ENCODE measurements at places on chromosomes 6 and 20.

- no peak for DNase-seq
Observed at GRCh38 chr6:26286168-26286877, 78.7 kb upstream of the BTN3A2 start.

- DNase-seq: no peak
Observed at GRCh38 chr6:30893001-30893591, 8.8 kb downstream of the DDR1 start.

DNA sequence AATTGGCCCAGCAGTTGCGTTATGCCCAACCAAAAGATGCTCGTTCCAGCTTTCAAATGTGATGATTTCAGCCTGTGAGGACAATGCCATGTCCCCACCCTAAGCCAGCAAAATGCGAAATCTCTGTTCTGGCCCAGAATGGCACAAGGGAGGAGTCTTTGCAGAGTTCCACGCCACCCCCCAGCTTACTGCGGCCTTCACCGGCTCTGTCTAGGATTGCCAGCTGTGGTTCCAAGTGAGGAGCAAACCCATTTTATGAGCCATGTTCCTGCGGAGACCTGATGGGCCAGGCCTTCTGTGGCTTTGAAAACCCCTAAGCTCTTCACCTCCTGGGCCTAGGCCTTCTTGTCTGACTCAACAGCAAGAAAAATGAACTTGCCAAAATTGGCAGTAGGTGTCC is 146.8 kb upstream of the SNX9 start:
- no peak for DNase-seq

GRCh38 chr6:107419733-107420132 is 39.6 kb downstream of the PDSS2 start:
- DNase-seq: no peak

GRCh38 chr20:57200882-57201695 is 65.4 kb downstream of the BMP7 start:
- DNase-seq: no peak

GRCh38 chr20:2178318-2179232 is 76.9 kb downstream of the STK35 start:
- DNase-seq: no peak

DNA sequence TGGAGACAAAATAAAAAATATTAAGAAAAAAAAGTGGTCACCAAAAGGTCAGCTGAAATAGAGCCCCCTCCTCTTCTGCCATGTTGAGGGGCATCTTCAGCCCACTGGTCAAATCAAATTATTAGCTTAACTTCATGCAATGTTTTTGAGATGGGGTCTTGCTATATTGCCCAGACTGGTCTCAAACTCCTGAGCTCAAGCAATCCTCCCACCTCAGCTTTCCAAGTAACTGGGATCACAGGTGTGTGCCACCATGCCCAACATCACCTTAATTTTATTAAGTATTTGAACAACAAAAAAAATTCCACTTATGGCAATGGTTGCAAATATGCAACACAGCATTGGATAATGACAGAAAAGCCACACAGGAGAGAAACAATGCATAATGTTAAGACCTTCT is 99.3 kb upstream of the BEND3 start:
- DNase-seq: no peak

- DNase-seq: no peak
Observed at GRCh38 chr6:169868458-169868857, 117.0 kb downstream of the ERMARD start.

DNA sequence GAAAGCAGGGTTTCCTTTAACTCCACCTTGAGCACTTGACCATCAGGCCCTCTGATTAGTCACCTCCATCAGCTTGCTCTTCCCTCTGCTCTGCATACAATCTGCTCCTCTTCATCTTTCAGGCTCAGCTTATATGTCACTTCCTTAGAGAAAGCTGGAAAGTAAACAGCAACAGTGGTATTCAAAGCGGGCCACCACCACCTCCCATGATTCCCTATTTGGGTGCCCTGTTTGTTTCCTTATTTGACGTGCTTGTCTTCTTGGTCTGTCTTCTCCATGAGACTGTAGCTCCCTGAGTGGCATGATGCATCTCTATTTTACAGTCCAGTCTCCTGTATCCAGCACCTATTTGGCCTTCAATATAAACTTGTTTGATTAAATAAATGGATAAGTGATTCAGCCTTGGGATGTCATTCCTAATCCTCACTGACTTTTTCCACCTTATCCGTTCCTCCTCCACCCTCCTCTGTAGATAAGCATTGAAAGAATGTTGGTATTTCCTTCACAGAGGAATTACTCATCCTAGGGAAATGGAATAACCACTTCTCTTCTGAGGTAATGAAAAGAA is 102.8 kb upstream of the SGK1 start:
- DNase-seq: no peak

GRCh38 chr20:61445138-61445537 is 193.1 kb downstream of the CDH4 start:
- no peak for DNase-seq

DNA sequence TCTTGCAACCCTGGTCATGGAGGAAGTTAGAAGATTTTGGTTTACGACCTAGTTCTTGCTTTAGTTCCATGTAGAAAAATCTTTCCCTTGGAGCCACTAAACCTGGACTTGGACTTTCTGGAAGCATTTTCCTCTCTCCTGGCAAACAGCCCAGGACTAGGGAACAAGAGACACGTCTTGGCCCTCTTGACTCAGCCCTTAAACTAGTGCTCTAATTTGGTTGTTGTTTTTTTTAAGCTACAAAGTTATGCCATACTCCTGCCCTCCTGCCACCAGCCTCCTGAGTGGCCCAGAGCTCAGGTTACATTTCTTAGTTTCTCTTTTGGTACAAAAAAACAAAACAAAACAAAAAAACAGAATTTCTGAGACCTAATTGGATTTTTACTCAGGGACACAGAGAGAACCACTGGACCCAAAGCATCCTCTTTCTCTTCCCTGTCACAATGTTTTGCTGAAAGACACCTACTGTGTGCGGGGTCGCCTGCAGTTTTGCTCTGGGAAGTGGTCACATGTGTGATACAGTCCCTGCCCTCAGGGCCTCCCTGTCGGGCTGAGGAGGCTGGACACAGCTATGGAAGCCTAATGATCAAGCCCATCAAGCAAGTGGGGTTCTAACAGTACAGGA is 32.3 kb upstream of the SCUBE3 start:
- peak; percentile 40 for DNase-seq

GRCh38 chr6:132341646-132342045 is 59.6 kb downstream of the MOXD1 start:
- DNase-seq: no peak

GRCh38 chr20:8021541-8022269 is 2.1 kb upstream of the TMX4 start:
- no peak for DNase-seq

- no peak for DNase-seq
Observed at GRCh38 chr6:46052479-46052878, 36.8 kb upstream of the CLIC5 start.

DNA sequence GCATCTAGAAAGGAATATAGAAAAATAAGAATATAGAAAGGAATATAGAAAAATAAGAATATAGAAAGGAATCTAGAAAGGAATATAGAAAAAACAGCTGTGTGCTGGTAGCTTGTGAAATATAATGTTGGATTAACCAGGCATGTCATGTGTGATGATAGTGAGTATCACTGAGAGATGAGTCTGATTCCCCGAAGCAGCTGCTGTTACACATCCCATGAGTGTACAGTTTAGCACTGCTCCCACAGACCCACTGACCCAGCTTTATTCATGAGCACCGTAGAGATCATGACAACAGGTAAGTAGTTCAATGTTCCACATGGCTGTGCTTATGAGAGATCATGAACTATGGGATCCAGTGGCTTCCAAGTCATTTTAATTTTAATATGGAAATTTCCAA is 64.8 kb downstream of the SLC22A3 start:
- no peak for DNase-seq

DNA sequence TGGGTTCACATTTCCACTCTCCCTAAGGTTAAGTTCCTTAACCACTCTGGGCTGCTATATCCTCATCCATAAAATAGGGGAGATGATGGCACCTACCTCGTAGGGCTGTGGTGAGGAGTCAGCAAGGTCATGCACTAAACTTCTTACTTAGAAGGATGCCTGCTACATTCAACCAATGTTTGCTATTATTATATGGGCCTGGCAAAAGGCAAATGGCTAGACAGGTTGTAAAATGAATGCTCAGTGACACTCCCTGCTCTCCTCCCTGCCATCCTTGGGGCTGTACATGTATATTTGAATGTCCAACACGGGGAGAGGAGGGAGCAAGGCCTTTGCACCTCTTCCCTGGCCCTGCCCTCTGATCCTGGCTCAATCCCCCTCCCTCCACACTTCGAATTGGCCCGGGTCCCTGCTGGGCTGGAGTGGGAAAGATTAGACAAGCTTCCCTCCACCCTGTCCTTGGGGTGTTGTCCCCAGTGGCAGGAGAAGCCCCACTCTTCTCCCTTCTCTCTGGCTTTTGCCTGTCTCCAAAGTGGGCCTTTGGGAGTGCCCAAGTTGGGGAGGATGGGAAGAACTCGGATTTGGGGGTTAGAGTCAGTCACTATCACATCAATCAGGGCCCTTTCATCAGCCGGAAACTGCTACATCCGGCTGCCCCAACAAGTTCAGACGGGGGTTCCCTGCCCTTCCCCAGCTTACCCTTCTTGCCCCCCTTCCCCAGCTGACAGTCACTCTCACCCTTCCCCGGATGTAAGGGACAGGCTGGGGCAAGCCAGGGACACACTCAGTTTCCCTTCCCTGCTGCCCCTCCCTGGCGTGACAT is 36.3 kb upstream of the VEGFA start:
- no peak for DNase-seq
